GOT3 (cell line): ENCODE measurements at places on chromosomes 2 and 18.

DNA sequence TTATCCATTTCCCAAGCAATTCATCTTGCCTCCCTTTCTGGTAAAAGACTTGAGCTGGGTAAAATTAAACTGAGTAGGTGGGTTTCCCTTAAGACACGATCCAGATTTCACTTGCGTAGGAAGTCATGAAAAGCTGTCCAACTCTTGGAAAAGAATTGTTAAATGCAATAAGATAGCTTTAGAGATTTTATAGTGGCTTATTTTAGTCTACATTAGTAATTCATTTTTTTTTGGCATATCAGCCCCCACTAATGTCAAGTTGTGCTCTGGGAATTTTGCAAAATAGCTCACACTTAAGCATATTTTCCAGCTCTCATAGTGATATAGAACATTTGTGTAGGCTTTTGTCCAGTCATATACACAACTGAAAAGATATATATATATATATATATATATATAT, 344.7 kb upstream of the FIGN start:
- DNase-seq = no peak

- no peak for DNase-seq
Measured at GRCh38 chr2:72561621-72562318, 264.1 kb downstream of the EXOC6B start.

GRCh38 chr18:32277549-32277948, 87.7 kb downstream of the MEP1B start:
- no peak for DNase-seq

- DNase-seq = no peak
Measured at GRCh38 chr2:127599211-127599610, 46.7 kb upstream of the GPR17 start.

GRCh38 chr2:145755019-145755837, 1235.3 kb upstream of the ZEB2 start:
- no peak for DNase-seq

- DNase-seq = no peak
Measured at GRCh38 chr18:57780318-57780705, 22.8 kb downstream of the ATP8B1 start.

DNA sequence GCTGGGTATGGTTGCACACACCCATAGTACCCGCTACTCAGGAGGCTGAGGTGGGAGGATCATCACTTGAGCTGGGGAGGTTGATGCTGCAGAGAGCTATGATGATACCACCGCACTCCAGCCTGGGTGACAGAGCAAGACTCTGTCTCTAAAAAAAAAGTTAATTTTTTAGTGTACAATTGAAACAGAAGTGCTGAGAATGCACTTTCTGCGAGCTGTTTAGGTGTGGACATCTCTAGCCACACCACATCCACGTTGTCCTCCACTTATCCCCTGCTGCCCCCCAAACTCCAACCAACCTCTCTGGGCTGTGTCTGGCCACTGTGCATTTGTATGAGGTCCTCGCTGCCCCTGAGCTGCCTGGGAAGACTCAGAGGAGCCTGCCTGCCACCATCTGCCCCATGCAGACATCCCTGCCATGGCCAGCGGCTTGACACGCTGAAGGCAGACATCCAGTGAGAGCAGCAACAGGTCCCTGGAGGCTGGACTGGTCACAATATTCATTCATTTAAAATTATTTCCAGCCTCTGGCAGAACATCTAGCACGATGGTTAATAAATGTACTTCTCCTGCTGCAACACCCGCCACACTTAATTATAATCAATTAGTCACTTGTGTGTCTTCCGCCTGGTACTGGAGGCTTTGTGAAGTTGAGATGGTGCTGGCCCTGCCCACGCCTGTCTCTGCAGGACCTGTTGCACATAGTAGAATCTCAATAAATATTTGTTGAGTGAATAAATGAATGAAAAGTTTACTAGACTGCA, 3.7 kb upstream of the AFF3 start:
- DNase-seq = no peak

DNA sequence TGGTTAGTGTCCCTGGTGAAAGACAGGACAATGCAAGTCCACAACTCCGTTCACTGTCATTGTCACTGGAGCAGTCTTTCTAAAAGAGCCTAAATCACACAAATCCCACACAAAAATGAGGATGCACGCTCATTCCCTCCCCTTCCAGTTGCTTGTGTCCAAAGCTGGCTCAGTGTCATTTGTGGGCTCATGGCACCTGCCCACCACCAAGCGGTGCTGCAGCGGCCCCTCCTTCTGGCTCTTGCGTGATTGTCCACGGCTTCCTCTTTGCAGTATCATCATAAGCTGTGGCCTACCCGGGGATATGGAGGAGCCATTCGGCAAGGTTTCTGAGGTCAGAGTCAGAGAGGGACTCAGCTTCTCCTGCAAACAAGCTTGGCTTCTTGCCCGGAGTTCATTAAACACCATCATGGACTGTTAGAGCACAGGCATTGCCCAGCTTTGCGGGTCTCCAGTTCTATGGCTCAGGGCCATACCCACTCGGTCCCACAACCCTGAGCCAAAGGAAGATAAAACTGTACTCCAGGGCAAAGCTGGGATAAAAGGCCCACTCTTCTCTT, 179.4 kb upstream of the AGAP1 start:
- DNase-seq = no peak

GRCh38 chr2:54384301-54385203, 71.6 kb upstream of the SPTBN1 start:
- DNase-seq = no peak

DNA sequence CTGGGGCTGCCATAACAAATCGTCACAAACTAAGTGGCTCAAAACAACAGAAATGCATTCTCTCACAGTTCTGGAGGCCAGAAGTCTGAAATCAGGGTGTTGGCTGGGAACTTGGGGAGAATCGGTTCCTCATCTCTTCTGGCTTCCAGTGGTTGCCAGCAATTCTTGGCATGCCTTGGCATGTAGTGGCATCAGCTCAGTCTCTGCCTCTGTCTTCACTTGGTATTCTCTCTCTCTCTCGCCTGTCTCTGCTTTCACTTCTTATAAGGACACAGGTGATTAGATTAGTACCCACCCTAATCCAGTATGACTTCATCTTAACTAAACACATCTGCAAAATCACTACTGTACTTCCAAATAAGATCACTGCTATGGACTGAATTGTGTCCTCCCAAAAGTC, 695.4 kb upstream of the ID2 start:
- DNase-seq = no peak

- peak; percentile 23 for DNase-seq
Measured at GRCh38 chr2:238143239-238143951, 4.9 kb downstream of the KLHL30 start.

DNA sequence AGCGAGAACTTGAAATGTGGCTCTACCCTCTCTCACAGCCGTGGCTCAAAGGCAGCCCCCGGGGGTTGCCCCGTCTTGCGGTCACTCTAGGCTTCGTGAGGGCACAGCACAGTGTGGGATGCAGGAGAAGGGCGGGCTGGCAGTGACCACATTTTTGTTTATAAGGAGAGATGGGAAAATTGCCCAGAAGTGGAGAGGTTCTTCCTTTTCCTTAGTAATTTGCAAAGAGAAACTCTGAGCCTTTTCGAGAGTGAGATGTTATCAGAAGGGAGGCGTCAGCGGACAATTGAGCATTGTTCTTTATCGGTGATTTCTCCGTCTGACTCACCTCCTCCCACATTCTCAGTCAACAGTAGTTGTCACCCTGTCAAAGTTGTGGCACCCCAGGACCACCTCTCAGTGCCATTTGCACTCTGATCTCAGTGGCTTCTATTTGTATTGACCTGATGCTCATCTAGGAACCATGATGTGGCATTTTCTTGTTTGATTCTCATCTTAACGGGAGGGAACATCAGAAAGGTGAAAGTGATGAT, 89.6 kb downstream of the ACAA2 start:
- DNase-seq = no peak

DNA sequence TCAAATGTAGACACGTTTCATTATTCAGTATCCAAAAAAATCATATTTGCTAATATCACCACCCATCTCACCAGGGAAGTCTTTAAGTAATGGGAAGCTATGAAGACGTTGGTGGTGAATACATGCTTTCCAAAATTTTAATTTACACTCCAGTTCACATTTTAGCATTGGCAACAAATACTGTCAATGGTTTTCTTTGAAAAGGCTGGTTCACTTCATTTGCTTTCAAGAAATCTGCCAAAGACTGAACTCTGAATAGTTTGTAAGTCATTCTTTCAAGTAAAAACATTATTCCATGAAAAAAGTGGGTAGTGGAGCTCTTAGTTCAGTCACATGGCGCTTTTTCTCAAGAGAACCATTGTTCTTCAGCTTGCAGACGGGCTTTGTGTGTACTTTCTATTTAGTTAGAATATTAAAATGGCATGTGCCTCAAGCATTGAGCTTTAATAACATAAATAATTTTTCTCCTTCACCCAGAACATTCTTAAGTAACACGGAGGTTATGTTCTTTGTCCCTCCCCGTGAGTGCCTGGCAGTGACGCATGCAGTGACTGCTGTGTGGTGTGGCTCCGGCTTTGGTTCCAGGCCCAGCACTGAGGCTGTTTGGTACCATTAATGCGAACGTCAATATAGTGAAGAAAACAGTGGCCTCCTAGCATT, 300.0 kb upstream of the HDAC4 start:
- DNase-seq = no peak

DNA sequence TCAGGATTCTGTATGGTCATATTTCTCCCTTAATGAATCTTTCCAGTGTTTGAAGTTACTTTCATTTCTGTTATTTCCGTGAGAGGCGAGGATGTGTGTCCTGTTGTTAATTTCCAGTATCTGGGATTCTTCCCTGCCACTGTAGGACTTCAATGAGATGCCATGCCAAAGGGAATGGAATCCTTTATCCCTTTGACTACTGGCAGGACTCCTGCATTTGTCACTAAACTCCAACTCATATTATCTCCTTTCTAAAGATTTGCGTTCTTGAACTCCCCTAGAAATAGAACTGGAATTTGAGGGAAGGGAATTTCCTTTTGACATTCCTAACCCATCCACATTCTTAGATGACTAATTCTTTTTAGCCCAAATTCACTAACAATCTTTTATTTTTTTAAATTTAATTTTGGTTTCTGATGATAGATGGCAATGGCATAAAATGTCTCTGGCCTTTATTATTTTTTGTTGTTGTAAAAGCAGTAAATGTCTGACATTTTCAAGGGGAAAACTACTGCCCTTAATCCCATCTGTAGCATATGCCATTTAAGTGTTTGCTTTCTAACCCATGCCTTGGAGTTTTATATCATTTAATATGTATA, 87.8 kb upstream of the EML6 start:
- DNase-seq = no peak

- no peak for DNase-seq
Measured at GRCh38 chr2:810397-810796, 133.2 kb upstream of the TMEM18 start.

DNA sequence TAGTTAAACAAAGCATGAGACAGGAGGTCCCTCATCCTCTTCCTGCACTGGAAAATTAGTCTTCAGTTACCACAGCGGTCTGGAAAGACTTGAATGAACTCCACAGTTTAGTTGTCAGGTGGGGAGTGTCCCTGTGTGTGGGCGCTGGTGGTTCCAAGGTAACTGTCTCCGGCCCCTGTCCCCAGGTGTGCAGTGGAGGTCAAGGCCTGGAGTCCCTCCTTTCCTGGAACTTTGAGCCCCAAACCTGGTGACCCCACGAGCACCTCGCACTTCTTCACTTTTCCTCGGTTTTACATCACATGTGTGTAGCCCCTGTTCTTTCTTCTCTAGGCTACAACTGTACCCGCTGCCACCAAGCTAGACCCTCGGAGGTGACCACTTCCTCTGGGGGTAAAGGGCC, 28.0 kb upstream of the INHBB start:
- no peak for DNase-seq

DNA sequence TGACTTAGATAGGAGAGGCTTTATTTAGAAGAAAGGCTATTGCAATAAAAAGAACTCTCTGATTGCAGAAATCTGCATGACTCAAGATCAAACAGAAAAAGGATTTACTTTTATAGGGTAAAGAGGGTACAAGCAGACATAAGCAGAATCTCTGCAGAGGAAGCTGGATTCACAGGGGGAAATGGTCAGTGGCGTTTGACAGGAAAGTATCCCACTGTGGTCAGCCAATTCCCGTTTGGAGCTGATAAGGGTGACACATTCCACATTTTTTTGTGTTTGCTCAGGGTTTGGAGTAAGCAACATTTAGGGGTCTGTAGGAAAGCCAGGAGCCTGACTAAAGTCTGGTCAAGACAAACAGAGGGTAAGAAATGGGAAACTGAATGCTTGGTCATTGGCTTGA, 23.9 kb upstream of the SCYGR5 start:
- no peak for DNase-seq

- DNase-seq = no peak
Measured at GRCh38 chr2:181178130-181178529, 197.7 kb downstream of the UBE2E3 start.

DNA sequence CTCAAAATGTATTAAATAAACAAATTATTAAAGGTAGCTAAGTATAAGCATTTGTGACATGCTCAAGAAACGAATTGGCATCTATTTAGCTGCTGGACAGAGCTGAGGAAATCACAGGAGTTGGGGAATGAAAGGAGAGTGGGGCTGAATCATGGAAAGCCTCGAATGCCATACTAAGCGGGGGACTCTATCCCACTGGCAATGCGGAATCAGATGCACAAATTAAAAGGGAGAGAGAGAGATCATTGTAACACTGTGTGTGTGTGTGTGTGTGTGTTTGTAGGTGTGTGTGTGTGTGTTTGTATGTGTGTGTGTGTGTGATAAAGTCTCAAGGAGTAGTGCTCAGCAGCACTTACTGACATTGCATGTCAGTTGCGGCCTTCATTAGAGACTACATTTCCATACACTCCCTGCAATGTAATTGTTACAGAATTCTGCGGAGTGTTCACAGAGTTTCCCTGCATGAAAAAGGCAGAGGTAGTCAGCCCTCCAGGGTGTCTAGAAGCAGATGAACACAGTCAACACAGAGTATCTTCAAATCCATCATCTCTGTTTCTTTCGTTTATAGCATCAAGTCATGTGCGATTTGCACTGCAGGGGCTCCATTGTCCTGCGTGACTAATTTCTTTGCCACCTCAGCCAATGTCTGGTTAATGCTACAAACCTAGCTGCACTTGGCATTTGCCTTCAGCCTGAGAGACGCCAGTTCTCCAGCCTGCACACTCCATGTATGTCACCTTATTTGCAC, 111.7 kb upstream of the CYRIA start:
- no peak for DNase-seq

- no peak for DNase-seq
Measured at GRCh38 chr2:3272761-3273160, 104.9 kb downstream of the EIPR1 start.

DNA sequence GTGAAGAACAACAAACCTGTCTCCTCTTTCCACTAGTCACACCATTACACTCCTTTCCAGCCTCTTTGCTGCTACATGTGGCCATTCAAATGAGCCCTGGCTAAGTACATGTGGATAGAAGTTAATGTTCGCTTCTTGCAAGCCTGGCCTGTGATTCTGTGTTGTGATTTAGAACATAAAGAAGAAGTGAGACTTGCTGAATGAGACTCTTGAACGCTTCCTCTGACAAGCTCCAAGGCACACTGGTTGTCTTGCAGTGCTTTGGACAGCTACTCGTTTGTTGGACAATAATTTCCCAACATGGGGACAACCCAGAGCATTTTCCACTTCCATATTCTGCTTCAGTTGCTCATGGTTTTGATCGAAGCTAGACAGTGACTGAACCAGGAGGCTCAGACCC, 57.3 kb downstream of the CCDC74A start:
- DNase-seq = no peak

GRCh38 chr18:35851286-35851970, 121.1 kb upstream of the RMP24 start:
- no peak for DNase-seq

- no peak for DNase-seq
Measured at GRCh38 chr2:109417701-109418335, 195.9 kb downstream of the SEPTIN10 start.
